Breast epithelium (tissue), 4 donors: ENCODE measurements at places on chromosomes 7 and 10. TPM values are rescaled to one million over a fixed set of nuclear protein-coding genes. Genes with fewer than 3 reads are reported as not detected.

GRCh38 chr10:65675236-65675635 is 1250.6 kb upstream of the LRRTM3 start:
- DNase-seq: no peak

- no peak for DNase-seq
Observed at GRCh38 chr7:27423821-27424220, 181.2 kb downstream of the EVX1 start.

DNA sequence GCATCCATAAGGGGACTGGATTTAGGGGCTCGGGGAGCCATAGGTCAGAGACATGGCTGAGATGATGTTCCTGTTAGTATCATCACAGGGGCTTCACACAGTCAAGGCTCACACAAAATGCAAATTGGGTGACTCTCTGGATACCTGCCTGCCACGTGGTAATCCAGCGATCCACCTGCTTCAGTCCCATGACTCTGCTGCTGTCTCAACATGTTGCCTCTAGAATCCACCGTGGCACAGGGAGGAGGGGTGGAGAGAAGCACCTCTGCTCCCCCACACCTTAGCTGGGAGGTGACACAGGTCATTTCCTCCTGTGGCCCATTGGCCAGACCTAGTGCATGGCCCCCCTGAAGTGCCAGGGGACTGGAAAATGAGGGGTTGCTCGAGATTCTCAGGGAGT is 83.1 kb downstream of the CDH23 start:
- DNase-seq: no peak

- DNase-seq: no peak
Observed at GRCh38 chr7:81925530-81925929, 155.7 kb upstream of the HGF start.

DNA sequence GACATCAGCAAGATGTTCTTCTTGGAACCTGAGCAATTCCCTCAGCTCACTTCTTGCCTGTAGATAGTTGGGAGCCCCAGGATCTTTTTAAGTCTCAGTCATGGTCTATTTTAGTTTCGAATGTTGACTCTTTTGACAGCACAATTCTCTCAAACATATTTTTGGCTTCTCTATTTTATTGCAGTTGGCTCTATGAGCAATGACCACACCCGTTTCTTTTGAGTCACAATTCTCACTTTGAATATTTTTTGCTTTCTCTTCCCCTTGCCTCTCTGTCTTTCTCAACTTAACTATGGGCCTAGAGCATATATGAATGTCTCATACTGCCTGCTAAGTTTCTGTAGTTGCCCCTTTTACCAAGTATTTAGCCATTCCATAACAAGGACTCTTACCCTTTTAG is 222.8 kb downstream of the PTN start:
- DNase-seq: no peak

DNA sequence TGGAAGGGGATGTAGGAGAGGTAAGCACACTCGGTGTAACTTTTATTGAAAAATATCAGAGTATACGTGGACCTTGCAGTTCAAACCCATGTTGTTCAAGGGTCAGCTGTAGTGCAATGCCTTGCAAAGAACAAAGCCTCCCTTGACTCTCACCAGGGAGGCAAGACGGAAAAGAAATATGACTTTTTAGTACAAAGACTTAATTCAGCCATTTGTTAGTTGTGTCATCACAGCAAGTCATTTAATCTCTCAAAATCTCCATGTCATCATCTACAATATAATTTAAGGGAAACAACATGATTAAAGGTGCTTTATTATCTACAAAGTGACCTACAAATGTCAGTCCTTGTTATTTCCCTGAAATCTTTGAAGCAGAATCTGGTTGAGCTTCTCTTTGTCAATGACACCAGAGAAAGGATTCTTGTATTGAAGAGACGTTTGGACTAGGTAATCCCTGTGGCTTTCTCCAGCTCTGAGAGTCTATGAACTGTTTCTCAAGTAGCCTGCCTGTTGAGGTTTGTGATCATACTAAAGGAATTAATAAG is 502.8 kb downstream of the REEP3 start:
- DNase-seq: no peak

Gene CCZ1
- 50.7 TPM for total RNA-seq

Gene HNRNPF
- 213 TPM for total RNA-seq

Gene MYPN
- not detected for total RNA-seq
